Hematopoietic multipotent progenitor cell treated with erythropoietin and hydrocortisone succinate and interleukin-3 and kit ligand, for 6 days (in vitro differentiated cells): ENCODE measurements at places on chromosomes 7 and 10.
A peak's percentile ranks its signal among the peaks of the same experiment; 100 is the strongest.

DNA sequence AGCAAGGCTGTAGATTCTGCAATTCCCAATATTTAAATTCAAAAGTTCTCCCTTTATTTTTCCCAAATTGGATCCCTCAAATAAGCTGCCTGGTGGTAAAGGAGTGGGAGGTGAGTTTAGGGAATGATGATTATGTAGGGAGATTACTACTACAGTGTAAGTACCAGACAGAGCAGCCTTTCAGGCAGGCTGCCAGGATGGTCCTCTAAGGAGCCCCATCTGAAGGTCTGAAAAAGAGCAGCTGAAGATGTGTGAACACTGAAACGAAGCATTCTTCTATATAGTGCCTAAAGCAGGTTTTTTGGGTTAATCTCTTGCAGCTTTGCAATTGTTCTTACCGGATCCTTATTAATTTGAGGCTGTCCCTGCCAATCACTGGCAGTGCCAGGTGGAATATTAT lies 84.7 kb downstream of the CREB5 start:
- no peak for DNase-seq

DNA sequence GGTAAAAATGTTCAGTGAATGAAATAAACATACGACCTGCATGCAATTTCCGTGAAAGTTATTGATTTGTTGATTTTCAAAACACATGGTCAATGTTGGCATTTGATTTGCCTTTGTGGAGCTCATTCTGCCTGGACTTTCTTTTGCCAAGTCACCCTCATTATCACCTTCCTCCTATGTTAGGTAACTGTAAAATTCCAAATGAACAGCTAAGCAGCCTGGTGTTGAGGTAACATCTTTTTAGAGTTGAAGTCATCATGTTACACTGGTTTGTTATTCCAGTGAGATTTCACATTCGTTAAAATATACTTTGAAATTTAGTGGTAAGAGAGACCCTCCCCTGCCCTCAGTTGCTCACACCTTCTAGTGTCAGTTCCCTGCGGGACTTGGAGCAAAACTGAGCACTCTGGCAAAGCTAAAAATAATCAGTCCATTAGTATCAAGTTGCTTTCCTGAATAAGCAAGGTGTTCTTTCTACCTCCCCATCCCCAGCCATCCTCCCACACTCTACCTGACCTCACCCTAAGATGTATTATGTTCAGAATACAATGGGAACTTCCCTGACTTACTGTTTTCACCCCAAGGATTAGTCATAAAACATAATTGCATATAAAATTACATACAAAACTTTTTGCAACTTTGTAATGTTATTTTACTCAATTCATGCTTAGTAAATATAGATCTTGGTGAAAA lies 283.3 kb upstream of the SEMA3A start:
- no peak for DNase-seq

GRCh38 chr7:146636581-146636980 lies 520.0 kb downstream of the CNTNAP2 start:
- DNase-seq: no peak

- no peak for DNase-seq
Measured at GRCh38 chr7:3844540-3845151, 543.6 kb downstream of the SDK1 start.

GRCh38 chr7:44291066-44291732 lies 34.2 kb downstream of the CAMK2B start:
- DNase-seq: peak; percentile 83

DNA sequence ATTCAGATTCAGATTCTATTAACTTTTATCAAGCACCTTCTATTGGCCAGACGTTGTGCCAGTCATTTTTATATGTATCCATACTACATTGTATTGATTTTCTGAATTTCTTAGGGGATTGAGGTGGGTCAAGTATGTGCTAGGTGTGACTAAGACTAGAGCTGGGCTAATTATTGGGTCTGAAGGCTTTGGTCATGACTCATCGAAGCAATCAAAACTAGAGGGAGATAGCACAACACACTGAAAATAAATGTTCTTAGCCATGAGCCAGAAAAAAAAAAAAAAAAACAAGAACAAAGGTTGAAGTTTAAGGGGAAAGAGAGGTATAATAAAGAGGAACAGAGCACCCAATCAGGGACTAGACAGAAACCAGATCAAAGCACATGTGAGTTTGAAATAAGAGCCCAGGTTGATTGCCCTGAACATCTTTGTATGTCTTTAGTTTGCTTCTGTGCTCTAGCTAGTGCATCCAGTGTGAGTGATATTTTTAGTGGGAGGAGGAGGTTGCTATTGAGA lies 171.6 kb upstream of the FOXP2 start:
- DNase-seq: no peak

DNA sequence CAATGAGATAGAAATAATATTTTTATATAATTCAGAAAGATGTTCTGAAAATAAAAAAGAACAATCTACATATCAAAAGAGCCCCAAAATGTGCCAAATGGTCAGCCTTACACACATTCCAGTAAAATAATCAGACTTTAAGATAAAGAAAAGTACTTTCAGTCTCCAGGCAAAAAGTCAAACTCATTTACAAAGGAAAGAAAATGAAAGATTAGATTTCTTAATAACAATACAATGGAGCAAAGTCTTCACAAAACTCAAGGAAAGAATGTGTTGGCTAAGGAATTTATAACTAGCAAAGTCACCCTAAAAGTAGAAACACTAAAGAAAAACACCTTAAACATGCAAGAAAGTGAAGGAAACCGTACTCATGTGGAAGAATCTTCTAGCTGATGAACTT lies 16.6 kb downstream of the RTKN2 start:
- no peak for DNase-seq

DNA sequence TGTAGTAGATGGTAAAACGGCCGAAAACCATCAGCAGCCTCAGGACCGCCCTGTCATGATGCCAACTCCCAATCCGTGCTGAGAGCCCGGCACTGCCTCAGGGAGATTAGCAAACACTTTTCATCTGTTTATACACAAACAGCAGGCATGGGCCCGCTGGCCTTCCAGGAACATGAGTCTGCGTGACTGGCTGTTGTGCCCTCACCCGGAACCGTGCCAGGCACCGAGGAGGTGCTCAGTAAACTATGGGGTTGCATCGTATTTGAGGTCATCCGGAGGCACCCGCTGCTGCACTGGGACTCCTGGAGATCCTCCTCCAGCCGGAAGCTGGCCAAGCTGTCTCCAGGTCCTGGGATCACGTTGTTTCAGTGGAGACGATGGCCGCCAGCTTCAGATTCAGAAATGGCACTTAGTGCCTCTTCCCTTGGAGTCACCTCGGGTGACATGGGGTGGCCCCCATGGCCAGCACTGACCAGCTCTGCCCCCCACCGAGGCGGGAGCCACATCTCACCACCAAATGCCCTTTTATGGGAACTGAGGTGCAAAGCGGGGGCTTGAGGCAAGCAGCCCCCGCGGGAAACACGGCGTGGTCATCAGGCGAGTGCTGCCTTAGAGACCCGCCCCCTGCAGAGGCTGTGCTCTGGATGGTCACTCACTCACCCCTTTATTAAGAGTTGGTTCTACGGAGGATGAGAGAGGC lies 585.9 kb downstream of the PTPRN2 start:
- DNase-seq: no peak

GRCh38 chr10:88070080-88070880 lies 206.9 kb downstream of the PTEN start:
- no peak for DNase-seq

DNA sequence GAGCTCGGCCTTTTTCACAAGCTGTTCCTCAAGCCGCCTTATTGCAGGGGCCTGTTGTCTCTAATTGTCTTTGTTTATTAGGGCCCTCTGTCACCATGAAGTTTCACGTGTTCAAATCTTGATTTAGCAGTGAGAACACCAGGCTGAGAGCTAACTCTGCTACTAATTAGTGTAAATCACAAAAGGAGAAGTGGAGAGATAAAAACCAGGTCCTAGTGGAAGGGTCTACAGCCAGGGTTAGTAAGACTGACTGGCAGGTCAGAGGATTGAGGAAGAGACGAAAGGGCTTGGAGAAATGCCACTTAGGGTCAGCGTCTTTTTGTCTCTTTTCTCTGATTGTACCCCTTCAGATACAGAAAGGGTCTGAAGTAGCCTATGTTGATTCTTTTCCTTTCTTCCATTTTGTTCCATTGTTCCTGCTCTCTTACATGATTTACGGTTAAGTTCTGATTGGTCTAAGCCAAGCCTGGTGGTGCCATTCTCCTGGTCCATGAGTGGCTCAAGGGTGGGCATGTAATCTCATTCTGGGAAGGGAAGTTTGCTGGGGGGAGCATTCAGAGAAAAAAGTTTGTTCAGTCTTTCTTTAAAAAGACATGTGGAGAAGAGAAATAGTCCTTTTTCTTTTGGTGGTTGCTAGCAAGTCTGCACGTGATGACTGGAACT lies 21.3 kb downstream of the SSMEM1 start:
- no peak for DNase-seq

DNA sequence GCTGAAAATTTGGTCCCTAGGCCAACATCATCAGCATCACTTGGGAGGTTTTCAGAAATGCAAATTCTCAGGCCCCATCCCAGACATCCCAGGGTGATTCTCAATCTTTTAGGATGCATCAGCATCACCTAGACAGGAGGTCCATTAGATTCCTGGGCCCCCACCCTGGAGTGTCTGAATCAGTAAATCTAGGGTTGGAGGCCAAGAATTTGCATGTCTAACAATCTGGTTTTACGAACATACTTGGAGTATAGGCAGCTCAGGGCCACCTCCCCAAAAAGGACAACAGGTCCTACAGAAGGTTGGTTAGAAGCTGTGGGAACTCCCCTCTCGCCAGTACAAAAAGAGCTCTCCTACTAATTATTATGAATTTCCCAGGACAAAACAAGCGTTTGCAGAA lies 15.5 kb downstream of the ZC3HAV1 start:
- DNase-seq: no peak

GRCh38 chr7:3157566-3158287 lies 114.1 kb upstream of the CARD11 start:
- DNase-seq: no peak

DNA sequence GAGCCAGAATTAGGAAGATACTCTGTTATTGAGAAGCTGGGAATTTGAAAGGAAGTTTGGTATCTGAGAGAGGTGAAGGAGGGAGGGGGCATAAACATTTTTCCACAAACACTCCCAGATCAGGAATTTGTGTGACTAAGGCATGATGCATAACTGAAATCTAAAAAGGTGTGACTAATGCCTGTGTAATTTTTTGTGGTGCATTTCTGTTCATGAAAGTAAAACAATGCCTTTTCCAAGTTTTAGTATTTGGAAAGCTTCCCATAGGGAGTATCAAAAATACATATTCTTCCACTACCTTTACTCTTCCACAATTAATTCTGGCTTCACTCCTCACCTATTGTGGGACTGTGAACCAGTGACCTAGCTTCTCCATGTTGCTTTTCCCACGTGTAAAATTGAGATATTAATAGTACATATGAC lies 56.4 kb upstream of the CAV2 start:
- DNase-seq: no peak

DNA sequence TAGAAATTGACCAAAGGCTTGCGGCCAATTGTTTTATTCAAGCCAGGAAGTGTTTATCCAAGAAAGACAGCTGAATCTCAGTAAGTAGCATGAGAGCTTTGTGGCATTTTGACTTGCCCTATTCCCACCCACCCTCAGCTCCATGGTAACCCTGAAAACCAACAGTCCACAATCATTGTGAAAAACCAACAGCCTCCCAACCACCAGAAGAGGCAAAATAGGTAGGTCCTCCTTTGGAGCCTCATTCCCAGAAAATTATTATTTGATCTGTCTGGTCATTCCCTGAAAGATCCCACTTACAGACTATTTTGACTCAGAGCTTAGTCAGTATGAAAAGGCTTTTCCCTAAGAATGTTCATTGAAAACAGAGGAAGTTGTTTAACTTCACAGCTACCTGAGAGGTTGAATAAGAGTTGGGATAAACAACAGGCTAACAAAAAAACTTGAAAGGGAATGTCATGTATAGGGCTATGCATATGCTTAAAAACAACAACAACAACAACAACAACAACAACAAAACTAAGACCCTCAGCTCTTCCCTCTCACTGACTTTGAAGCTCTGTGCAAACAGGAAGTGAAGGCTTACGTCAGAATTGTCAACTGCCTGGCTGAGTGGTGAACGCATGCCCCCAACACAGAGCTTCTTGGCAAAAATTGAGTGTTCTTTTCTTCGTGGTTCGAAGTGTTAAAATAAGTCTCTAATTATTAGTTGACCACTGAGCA lies 11.2 kb downstream of the KPNA7 start:
- DNase-seq: peak; percentile 12

GRCh38 chr10:26380815-26381214 lies 57.3 kb upstream of the APBB1IP start:
- DNase-seq: peak; percentile 54

DNA sequence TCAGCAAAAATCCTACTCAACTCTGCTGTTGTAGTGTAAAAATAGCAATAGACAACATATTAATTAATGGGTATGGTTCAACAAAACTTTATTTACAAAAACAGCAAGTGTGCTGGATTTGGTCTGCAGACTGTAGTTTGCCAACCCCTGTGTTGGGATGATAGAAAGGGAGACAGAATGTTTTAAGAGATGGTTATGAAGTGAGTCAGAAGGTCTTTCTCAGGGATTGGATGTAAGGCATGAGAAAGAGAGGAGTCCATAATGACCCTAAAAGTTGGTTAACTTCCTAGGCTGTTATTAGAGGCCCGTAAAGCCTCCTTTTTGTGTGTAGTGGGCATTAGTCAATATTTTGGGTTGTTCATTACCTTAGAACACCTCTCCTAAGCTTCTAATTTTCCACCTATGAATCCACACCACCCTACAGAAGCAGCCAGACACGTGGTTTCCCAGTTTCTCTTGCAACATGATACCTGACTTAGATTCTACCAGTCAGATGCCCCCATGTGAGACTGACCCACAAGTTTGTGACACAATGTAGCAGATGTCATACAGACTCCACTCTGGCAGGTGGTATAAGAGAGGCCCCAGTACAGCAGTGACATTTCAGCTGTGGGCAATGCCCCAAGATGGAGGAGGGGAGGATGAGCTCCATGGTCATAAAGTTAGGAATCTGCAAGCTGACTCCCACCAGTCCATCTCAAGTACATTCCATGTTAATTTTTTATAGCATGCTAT lies 1015.6 kb downstream of the KCNMA1 start:
- DNase-seq: no peak

DNA sequence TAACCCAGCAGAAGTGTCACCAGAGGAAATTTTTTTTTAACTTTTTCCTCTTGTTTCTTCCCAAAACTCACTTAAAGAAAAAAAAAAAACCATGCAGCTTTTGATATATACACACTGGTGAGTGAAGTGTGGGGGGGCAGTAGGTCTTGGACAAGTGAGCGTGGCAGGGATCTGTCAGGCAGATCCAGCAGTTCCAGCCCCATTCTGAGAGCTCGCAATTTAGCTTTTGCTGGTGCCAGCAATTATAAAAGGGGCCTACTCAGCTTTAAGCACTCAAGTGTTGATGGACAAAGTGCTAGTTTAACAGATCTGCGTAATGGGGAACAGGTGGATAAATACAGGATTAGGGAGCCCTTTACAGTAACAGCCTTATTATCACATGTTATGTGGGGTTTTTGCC lies 619.2 kb upstream of the GALNT17 start:
- DNase-seq: no peak

- peak; percentile 16 for DNase-seq
Measured at GRCh38 chr10:14478604-14479003, 147.9 kb upstream of the FRMD4A start.
